ENCODE measurements at places on chromosomes 3 and 15.
A peak's percentile ranks its signal among the peaks of the same experiment; 100 is the strongest.

GRCh38 chr3:134839990-134840389, 44.9 kb downstream of the EPHB1 start:
- no peak for DNase-seq

DNA sequence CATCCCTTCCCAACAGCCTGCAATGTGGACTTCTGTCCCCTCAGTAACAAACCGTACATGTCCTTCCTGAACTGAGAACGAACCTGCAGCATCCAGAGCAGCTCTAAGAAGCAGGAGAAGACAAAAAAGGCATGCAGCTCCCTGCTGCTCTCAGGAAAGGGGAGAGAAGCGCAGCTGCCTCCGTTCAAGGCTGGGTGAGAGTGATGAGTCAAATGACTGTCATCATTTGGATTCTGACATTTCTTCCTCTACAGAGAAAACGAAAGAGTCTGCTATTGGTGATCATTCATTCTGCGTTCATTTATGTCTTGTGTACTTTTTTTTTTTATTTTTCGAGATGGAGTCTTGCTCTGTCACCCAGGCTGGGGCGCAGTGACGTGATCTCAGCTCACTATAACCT, 677.8 kb downstream of the FHIT start:
- peak; percentile 31 for DNase-seq

GRCh38 chr15:71777216-71777943, 33.0 kb upstream of the NR2E3 start:
- DNase-seq: no peak

GRCh38 chr3:71469138-71469435, 114.4 kb downstream of the FOXP1 start:
- no peak for DNase-seq

DNA sequence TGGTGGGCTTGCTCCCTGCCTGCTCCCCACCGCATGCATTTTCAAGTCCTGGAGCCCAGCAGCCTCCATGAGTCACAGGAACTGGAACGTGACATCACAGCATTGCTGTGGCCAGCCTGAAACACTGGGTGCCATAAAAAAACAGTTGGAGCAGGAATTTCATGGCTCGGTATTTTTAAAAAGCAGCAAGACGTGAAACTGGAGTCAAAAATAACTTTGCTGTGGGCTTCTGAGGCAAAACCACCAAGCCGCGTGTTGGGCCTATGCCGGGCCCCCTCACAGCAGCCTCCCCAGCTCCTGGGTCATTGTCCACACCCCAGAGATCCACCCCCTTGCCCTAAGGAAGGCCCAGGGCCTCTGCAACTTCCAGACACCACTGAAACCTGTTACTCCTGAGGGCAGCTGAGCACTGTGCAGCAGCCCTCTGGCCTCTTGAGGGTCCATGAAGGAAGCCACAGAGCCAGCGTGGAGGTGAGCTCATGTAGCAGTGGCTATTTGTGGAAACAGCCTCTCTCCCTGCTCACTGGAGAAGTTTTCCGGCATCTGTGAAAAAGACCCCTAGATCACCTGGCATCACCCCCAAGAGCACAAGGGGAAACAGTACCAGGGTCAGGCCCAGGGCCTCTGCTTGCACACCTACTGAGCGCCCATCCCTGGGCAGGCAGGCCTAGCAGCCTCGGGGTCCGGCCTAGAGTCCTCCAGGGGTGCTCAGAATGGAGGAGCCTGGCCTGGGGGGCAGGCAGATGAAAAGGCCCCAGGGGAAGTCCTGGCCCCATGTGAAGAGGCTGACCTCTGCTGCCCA, 34.0 kb upstream of the DUSP7 start:
- DNase-seq: peak; percentile 91

DNA sequence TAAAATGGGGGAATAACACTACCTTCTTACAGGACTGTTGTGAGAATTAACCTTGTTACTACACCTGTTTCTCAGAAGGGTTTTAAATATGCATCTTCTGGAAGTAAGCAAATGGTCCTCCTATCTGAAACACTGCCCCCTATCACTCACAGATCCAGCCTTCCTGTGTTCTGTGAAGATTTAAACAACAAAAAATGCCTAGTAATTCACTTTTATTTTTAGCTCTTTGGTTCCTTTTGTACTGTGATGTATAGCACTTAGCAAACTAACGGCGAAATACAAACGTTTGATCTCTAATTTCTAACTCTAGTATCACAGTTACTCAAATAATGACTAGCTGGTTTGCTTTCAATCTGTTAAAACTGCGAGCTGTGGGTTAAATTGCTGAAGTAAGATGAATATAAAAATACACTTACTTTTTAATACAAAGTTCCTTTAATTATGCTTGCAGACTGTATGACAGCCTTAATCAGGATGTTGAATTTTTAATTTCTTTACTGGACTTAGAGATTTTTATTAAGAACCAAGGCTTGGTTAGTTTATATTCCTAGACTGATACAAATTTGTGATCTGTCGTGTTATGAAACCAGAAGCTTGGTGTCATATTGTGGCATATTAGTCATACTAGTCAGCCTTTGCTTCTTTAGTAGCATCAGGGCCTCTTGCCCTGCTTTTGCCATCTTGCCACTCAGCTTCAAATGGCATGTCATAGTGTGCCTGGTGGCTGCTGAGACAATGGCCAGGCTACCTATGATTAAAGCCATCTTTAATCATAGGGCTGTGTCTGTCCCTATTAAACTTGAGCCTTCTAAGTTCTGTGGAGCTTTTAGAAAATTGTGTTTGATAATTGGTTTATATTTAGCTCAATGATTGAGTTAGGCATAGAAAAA, 9.2 kb downstream of the EIF3J start:
- DNase-seq: peak; percentile 52

GRCh38 chr3:14439501-14440167, 37.2 kb downstream of the SLC6A6 start:
- no peak for DNase-seq

DNA sequence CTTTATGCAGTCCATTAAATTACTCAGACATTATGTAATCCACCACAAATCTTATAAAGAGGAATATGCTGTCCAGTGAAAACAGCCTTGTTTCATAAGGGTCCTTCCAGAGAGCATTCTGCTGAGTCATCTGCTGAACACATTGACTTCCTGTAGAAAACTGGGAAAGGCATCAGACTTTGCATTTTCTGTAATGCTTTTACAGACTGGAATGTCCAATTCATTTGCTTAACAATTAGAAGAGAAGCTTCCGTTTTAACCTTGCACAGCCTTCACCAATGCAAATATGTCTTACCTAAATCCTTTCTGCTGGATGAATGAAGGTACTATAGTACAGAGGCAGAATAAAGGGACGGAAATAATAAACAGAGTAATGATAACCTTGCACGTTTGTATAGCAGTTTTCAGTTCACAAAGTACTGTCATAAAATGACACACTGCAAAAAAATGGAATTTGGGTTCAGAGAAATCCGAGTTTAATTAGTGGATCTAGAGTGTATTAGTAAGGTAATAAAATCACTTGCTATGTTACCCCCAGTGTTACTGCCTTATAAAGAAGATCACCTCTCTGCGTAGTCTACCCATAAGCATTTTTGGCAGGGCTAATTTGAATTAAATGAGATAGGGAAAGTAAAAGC, 301.5 kb downstream of the PYDC2 start:
- DNase-seq: peak; percentile 58
